ENCODE measurements at places on chromosomes 13 and 19.

DNA sequence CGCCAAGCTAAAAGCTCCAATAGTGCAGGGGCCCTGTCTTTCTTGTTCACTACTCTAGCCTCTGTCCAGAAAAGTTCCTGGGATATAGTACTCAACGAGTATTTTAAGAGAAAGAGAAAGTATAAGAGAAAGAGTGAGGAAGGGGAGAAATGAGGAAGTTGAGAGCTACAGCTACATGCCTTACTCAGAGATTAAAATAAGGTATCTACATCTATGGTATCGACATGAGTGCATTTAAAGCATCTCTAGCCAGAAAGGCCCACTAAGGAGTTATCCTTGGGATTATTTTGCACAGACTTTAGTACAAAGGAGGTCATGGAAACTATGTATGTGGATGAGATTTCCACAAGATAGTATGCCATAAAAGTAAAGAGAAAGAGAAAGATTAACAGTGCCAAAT lies 28.5 kb downstream of the MYCBP2 start:
- DNase-seq = no peak

DNA sequence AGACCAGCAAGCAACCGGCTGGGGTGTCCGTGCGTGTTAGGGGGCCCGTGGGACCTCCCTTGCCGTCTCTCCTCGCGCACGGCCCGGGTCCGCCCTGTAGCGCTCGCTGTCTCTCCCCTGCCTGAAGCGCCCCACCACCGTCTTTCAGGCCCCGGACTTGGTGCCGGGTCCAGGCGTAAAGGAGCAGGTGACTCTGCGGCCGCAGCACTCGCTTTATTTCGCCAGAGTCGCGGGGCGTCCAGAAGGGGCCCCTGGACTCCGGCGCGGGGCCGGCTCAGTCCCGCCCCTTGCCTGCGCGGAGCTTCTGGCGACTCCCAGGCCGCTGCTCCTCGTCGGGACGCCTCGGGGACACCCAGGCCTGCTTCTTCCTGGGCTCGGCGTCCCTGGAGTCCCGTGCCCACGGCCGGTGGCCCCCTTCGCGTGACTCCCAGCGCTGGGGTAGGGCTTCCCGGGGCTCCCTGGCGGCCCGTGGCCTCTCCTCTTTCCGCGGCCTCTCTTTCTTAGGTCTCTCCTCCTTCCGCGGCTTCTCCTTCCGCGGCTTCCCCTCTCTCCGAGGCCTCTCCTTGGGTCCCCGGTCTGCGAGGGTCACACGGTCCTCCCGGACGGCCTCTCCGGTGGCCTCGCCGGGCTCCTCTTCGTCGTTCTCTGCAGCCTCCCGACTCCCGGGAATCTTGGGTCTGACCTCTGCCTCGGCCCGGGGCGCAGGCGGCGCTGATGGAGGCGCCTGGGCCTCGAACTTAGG lies 3.1 kb downstream of the AMH start:
- no peak for DNase-seq

DNA sequence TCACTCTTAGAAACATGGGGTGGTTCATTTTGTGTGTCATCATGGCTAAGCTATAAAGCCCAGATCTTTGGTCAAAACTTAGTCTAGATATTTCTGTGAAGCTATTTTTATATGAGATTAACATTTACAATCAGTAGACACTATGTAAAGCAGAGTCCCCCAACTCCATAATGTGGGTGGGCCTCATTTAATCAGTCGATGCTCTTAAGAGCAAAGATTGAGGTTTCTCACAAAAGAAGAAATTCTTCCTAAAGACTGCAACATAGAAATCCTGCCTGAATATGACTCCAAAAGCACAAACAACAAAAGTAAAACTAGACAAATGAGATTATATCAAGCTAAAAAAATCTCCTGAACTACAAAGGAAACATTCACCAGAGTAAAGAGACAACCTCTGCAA lies 642.2 kb downstream of the DIAPH3 start:
- DNase-seq = no peak

DNA sequence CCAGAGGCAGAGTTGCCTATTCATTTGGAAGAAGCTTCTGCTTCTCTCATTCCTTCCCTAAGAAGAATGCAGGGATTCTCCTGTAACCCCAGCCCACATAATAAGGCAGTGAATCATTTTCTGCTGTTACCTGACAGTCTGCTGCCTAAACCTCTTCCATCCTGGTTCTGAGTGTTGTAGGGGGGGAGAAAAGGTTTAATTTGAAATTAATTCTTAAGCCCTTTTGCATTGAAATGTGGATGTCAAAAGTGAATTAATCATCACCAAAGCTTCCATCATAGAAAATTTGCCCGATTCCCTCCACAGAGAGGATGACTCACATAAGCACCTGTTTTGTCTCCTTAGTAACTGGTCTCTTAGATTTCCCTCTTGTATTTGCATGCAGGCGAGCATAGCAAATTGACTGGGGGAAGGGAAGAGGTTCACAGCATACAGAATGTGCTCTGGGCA lies 146.7 kb upstream of the FNDC3A start:
- peak; percentile 28 for DNase-seq

- no peak for DNase-seq
These were observed 2291.5 kb downstream of the PCDH9 start for GRCh38 chr13:64938660-64939059.

- no peak for DNase-seq
These were observed 5.3 kb upstream of the CNMD start for GRCh38 chr13:52744842-52745375.

DNA sequence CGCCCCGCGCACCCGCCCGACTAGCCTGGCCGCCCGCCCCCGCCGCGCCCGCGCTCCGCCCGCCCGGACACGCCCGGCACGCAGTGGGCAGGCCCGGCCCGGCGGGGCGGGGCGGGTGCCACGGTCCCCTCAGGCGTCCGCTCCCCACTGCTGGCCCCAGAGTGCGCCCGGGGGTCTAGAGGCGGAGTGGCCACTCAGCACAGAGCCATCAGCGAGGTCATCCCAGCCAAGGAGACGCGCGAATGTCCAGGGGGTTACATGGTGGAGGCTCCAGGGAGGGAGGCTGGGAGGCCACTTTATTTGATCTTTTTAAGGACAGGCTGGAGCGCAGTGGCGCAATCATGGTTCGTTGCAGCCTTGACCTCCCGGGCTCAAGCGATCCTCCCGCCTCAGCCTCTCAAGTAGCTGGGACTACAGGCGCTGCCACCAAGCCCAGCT lies 236 bp upstream of the TINCR start:
- DNase-seq = no peak

DNA sequence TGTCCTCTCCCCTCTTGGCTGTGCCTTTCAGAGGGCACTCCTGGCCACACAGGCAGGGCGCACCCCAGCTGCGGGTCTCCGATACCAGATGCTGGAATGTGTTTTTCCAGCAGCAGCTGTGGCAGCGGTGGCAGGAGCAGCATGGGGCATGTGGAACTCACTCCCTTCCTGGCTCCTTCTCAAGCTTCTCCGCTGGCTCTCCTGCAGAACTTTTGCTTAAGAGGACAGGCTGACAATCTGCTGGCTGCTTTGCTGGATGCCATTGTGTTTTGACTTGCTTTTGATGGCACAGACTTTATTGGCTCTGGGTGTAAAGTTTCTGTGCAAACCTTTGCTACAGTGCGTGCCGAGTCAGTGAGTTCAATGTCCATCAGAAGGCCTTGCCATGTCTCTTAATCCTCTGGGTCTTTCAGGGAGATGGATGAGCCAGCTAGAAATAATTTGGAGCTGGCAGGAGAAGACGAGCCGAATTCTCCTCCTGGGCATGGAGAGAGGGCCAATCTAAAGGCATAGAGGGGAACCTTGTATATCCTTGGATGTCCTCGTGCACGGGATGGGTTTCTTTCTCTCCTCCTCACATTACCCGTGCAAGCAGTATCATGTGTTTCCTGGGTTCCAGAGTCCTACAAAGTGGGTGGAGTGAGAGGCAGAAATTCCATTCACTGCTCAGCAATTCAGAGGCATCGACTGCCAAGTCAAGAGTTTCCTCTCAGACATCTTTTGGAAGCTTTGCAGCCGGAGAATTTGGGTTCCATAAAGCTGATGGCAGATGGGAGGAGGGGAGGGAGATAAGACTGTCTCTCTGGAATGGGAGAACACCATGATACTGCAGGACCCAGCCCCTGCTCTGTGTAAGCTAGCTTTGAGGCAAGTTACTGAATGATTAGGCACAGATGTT lies 231.2 kb downstream of the FGF9 start:
- no peak for DNase-seq

- no peak for DNase-seq
These were observed 151.4 kb downstream of the PCCA start for GRCh38 chr13:100240109-100240779.

DNA sequence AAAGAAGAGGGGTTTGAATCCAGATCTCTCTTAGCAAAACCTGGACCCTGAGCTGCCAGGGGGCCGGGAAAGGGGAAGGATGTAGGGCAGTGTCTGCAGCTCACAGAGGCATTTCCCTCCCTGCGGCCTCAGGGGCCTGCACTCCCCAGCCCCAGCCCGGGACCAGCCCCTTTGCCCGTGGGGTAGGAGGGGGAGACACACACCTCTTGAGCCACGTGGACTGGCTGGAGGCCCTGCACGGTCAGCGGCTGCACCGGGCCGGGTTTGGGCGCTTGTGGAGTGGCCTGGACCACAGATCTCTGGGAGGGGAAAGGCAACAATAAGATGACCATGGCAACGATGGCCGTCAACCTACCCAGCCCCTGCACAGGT lies 26.9 kb downstream of the RFX1 start:
- DNase-seq = no peak

DNA sequence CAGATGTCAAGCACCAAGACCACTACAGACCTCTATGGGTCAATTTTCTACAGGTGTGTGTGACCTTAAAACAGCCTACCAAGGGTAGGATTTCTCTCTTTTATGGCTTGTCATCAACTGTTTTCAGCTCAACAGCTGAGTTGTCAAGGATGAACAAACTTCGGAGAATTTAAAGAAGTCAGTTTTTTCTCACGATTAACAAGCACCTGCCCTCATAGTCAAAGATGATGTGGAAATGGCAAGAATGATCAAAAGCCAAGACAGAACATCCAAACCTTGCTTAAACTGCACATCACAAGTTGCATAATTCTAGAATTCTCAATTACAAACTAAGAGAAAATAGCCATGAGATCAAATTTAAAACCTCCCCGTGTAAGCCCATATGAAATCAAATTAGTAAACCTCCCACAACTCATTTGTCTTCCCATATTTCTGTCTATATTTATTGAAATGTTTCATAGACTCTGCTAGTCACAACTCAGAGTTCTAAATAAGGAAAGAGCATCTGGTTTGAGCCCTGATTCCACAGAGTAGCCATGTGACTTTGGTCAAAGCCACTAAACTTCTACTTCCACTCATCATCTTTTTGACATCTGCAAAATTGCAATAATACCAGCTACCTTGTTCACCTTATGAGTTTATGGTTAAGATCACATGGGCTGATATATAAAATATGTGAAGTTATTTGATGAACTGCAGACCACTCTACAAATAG lies 521.5 kb upstream of the HTR2A start:
- DNase-seq = no peak

DNA sequence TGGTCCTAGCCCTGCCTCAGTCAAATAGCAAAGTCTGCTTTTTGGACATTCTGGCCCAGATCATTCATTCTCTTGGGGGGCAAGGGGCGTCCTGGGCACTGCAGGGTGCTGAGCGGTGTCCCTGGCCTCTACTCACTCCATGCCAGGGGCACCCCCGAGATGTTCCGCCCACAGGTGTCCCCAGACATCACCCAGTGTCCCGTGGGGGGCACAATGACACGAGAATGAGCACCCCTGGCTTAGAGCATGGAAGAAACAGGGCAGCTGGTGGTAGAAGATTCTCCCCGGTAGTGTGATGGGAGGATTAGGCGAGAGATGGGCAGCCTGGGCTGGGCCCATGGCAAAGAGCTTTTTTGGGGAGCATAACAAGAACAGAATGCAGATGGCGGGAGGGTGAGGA lies 5.3 kb upstream of the TLE5 start:
- no peak for DNase-seq

- DNase-seq = peak; percentile 76
These were observed 502.7 kb downstream of the UQCRFS1 start for GRCh38 chr19:28710278-28710677.

GRCh38 chr19:14414926-14415690 lies 4.0 kb downstream of the DDX39A start:
- DNase-seq = no peak

DNA sequence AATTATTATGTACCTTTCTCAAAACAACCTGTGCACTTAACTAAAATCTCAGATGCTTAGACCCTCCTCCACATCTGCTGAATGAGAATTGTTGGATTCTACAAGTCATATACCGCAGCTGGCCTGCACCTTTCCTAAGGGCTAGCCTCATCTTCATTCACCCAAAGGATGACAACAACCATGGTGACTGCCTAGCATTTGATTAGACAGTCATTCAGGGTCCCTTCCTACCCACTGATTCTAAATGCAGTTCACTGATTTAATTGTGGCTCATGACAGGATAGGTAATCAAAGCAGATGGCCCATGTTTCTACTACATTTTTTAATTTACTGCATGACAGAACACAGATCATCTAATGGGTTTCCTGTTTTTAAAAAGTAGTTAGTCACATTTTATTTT lies 551.9 kb upstream of the SLC10A2 start:
- DNase-seq = no peak

GRCh38 chr19:7607212-7607873 lies 11.7 kb downstream of the CAMSAP3 start:
- DNase-seq = no peak

DNA sequence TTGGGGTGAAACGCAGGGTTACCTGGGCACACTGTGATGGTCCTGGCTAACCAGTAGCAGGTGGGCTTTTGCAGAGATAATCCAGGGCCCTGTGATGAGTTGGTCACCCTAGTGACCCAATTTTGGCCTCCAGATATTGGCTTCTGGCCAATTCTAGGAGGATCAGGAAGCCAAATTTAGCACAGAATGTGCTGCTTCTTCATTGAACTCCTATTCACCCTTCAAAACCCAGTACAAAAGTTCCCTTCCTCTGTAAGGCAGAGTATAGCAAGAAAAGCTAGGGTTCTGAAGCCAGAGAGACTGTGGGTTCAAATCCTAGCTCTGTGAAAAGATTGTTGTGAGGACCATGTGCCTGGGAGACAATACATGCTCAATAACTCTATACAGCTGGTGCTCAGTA lies 70.8 kb downstream of the INSR start:
- no peak for DNase-seq

GRCh38 chr13:113814435-113814821 lies 49.4 kb downstream of the GAS6 start:
- DNase-seq = no peak

DNA sequence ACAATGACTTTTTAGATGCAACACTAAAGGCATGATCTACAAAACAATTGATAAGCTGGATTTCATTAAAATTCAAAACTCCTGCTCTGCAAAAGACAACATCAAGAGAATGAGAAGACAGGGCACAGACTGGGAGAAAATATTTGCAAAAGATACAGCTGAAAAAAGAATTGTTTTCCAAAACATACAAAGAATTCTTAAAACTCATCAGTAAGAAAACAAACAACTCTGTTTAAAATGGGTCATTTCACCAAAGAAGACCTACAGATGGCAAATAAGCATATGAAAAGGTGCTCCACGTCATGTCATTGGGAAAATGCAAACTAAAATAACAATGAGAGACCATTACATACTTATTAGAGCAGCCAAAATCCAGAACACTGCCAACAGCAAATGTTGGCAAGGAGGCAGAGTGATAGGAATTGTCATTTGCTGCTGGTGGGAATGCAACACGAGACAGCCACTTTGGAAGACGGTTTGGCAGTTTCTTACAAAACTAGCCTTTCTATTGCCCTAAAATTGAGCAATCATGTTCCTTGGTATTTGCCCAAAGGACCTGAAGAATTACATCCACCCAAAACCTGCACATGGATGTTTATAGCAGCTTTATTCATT lies 39.2 kb downstream of the FLT1 start:
- DNase-seq = no peak

Measured in fibroblast of mammary gland (primary cell).